ENCODE measurements at places on chromosomes 3 and 15.

DNA sequence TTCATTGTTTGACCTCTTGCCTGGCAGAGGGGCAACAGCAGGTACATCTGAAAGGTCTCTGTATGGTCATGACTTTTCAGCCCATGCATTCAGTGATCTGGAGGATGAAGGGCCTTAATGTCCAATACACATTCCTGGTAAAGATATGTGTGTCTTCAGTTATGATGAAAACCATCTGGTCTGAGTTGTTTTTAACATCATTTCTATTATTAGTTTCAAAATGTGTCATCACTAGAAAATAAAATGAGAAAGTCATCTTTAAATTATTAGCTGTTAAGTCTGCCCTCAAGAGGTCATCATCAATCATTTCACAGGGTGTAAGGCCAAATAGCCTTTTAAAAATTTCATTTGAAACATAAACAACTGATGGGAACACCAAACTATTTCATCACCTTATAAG, 92.1 kb upstream of the PLSCR4 start:
- DNase-seq: no peak

DNA sequence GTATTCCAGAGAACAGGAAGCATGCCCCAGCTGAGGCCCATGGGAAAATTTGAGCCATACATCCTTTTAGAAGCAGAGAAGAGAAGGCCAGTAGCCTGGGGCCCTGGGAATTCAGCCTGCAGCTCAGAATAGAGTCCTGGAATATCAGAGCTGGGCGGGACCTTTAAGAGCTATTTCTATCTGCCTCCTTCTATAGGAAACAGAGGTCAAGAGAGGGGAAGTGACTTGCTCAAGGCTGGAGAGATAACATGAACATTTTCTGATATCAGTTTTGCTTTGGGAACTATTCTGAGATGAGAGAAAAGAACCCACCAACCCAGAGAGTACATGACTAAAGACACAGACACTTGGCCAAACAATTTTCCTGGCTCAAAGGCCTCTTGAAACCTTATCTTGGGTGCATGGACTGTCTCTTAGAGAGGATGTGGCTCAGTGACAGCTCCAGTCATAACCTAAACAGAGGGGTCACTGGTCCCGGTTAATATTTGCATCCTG, 26.0 kb downstream of the MASP1 start:
- DNase-seq: no peak

- peak; percentile 33 for DNase-seq
These were observed 496.1 kb downstream of the FOXP1 start for GRCh38 chr3:71087143-71088018.

GRCh38 chr3:151625086-151625485, 108.6 kb upstream of the AADACL2 start:
- DNase-seq: no peak

DNA sequence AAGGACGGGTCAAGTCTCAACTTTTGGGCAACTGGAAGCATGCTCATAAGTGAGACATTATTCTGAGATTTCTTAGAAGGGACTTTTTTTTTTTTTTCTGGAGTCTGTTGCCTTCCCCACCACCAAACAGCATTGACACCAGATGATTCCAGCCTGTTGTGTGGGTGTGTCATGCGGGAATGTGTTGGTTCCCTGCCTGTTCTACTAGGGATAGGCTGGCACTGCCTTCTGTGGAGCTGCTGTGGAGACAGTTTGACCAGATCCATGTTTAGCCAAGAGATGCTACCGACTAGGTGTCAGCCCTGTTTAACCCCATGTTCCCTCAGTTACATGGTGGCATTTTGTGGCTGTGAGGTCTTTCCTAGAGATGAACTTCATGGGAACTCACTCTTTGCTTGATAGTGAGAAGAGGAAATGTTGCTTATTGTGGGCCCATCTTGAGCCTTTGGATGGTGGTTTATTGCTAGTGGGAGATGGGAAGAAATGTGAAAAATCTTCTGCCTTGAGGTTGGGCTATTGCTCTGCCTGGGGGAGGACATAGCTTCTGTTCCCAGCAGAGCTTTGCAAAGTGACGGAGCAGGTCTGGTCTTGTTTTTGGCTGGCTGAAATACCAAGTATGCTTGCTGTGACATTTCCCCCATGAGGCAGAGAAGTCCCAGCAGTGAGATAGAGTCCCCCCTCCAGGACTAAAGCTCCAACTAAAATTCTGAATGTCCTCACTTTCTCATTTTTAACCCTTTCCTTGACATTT, 31.3 kb downstream of the TRAK1 start:
- no peak for DNase-seq

DNA sequence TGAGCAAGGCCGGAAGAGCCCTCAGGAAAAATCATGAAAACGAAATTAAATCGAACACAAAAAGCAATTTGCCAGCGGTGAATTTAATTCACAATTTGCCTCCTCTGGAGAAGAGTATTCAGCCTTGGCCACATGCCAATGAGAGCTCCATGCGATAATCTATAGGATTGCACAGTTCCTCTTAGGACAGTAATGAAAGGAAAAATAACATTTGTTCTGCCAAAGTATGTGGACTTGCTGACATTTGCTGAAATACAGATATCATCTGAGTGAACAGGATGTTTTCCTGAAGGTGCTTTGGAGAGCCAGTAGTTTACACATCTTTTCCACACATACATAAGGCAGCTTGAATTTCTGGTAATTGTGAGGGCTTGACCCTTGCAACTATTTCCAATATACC, 188.6 kb upstream of the PDZRN3 start:
- DNase-seq: no peak

- DNase-seq: no peak
These were observed 107.2 kb upstream of the ALCAM start for GRCh38 chr3:105259496-105259895.

DNA sequence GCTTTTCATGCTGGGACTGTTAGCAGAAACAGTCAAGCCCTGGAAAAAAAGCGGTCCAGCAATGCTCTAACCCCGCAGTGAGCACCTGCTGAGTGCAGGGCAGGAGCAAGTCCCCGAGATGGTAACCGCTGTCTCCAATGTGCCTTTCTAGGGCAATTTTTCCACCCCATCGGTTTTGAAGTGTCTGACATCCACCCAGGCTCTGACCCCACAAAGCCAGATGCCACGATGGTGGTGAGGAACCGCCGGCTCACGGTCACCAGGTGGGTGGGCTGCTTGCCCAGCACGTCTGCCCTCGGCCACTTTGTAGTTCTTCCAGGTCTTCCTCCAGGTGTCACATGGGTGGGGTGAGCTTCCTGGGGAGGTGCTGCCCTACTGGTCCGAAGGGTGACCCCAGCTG, 3.2 kb upstream of the ITIH3 start:
- DNase-seq: no peak

GRCh38 chr3:54831112-54831511, 96.7 kb downstream of the LRTM1 start:
- DNase-seq: no peak

- DNase-seq: no peak
These were observed 248.1 kb downstream of the KLF13 start for GRCh38 chr15:31574766-31575165.

DNA sequence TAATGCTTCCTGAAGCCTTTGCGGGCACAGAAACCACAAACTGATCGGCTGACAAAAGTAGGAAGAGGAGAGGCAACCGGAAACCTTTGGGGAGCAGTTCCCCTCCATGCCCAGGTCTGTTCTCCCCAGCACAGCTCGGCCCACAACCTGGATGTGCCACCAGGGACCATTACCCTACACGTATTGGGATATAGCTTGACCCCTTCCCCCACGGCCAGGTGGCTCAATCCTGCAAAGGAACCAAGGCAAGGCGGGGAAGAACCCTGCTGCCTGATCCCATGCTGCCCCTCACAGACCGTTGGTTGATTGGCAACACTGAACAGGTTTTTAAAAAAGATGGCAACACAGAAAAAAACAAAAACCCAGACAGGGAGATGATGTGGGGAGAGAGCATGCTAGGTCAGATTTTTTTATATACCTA, 19.7 kb upstream of the TCAIM start:
- DNase-seq: no peak

DNA sequence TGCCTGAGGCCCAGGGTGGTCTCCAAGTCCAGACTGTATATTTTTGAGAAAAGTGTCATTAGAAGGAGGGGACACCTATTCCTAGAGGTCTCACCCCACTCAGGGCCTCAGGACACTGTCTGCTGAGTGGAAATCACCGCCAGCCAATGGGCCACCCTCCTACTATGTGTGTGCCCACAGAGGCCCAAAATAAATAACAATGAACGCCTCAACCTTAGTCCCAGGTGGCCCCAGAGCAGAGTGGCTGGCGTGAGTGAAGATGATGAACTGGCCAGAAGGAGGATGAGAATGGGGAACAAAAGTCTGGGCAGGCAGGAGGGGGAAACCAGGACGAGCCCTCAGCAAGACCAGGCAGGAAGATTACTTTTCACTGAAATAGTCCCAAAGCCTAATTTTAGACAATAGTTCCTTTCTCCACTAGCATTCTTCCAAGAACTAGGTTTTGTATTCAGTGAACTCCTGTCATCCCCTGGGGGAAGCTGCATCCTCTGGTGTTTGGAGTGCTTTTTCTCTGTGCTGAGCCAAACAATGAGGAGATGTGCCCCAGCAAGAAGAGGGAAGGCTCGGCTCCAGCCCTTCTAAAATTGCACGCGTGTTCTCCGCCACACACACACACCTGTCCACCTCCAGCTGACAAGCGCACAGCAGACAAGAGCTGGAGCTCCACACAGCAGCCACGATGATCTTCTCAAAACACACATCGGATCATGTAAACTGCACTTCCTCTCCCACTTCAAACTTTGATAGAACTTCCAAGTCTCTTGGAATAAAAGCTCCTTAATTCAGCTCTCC, 72.2 kb downstream of the ADCY5 start:
- no peak for DNase-seq

- no peak for DNase-seq
These were observed 286.0 kb downstream of the CNTN3 start for GRCh38 chr3:74328435-74328834.

GRCh38 chr3:111134302-111134701, 62.7 kb downstream of the NECTIN3 start:
- DNase-seq: no peak

DNA sequence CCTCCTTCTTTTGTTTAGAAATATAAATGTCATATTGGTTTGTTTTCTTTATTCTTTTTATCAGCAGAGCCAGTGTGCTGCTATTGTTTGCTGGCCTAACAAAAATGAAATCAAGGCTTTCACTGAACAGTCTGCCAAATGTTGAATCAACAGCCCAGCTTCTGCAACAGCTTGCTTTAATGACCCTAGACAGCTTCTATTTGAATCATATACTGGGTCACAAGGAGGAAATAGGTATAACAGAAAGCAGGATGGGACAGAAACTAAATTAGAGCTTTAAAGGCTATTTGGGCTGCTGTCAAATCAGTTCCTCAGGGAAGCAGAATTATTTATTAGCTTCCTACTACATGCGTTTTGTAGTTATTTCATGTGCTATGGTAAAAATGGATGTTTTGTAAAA, 12.1 kb upstream of the DNAJC13 start:
- no peak for DNase-seq

DNA sequence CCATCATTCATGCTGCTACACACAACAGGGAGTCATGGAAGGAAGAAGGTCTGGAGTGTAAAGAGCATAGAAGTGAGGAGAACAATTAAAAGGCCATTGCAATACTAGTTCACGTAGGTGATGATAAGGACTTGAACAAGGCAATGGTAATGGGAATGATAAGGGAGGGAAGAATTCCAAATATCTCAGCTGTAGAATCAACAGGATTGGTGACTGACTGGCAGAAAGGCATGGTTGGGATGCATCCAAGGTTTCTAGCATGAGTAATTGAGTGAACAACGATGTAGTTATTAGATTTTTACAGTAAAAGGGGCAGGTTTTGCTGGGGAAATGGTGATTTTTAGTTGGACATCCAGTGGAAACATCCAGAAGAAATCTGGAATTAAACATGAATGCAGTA, 2.4 kb upstream of the SEC62 start:
- DNase-seq: no peak

DNA sequence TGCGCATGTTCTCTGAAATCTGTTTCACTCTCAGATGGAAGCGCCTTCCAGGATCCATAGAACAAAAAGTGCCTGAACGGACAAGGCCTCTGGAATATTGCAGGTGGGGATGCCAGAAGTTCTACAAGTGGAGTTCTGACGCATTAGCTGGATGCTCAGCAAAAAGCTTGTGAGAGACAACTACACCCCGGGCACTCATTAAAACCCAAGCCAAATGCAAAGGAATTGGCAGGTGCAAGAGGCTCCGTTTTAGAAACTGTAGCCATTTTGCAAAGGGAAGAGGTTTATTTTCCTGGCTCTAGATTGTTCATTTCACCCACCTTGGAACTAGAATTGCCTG, 35.2 kb upstream of the SLC24A5 start:
- DNase-seq: no peak

GRCh38 chr3:189121092-189121491, 50.7 kb upstream of the TPRG1 start:
- DNase-seq: no peak

- DNase-seq: no peak
These were observed 15.8 kb downstream of the C3orf85 start for GRCh38 chr3:109152320-109152719.

DNA sequence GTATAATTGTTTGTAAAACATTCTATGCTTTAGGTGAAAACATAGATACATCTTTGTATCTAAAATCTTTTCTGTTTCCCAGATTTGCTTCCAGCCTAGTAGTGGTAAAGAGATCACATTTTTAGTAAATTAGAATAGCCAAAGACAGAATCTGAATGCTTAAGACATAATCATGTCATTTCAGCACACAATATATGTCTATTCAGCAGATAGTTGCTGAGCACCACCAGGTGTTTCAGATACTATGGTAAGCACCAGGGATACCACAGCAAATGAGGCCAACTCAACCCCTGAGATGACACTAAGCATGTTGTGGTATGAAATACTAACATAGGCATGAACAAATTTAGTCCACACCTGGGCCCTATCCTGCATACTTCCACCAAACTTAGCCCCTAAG, 195.2 kb upstream of the SOX14 start:
- DNase-seq: no peak

DNA sequence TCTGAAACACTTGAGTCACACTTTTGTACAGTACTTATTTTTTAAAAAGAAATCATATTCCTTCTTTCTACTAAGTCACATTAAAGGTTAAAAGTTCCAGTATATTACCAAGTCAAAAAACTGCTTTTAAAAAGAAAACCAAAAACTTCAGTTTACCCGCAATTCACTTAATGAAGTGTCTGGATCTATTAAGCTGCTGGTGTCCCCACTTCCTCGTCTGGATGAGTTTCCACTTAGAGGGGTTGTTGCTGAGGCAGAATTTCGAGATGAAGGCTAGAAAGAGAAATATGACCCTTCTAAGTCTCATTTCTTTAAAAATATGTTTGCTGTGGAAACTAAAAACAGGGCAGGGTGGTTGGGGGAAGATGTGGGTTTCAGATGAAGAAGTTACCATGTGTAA, 79.7 kb downstream of the LRRFIP2 start:
- no peak for DNase-seq

- no peak for DNase-seq
These were observed 4.4 kb downstream of the TMEM45A start for GRCh38 chr3:100496711-100497261.

GRCh38 chr3:136136454-136136853, 59.7 kb downstream of the MSL2 start:
- no peak for DNase-seq

GRCh38 chr3:78163379-78163778, 1123.5 kb downstream of the ROBO2 start:
- DNase-seq: no peak

Measured in T-helper 9 cell (primary cell).